ENCODE measurements at places on chromosomes 4 and X.

- no peak for DNase-seq
These were observed 118.3 kb upstream of the FRG1 start for GRCh38 chr4:189822326-189822725.

- no peak for DNase-seq
These were observed 95.0 kb downstream of the TMEM164 start for GRCh38 chrX:110097920-110098319.

DNA sequence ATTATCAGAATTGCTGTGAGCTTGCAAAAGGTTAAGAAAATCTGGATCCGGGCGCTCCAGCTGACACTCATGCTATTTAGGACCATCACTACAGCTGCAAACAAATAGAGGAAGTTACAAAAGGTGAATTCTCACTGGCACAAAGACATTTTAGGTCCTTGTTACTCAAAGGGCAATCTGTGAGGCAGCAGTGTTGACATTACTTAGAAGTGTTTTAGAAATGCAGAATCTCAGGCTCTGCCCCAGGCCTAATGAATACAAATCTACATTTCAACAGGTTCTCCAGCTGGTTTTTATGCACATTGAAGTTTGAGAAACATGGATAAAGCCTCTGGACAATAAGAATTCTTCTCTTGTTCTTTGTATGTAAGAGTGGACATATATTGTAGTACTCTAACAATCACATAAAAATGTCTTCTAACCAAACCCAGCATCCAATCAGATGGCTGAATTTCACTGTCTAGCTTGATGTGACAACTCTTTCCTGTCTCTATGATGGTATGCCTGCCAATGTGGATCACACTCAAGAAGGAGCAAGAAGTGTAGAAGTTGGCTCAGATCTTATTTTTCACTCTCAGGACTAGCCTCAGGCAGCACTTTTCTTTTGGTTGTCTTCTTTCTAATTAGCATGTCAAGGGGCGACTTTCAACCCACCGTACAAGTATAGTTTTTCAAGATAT, 18.8 kb downstream of the SLC7A11 start:
- DNase-seq: no peak

DNA sequence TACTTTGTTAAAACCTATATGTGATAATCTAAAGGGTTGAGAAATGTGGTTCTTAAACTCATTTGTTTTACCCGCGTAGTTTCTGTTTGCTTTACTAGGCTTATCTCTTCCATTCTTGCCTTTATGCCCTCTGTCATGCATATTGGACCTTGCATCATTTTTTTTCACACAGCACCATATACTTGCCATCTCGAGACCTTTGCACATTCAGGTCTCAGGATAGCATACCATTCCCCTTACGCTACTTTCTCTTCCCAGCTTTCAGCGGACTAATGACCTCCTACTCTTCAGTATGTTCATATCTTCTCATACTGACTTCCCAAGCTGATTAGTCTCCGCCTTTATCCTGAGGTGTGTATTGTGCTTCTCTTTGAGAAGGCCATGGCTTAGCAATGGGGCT, 40.5 kb downstream of the USP38 start:
- DNase-seq: no peak

DNA sequence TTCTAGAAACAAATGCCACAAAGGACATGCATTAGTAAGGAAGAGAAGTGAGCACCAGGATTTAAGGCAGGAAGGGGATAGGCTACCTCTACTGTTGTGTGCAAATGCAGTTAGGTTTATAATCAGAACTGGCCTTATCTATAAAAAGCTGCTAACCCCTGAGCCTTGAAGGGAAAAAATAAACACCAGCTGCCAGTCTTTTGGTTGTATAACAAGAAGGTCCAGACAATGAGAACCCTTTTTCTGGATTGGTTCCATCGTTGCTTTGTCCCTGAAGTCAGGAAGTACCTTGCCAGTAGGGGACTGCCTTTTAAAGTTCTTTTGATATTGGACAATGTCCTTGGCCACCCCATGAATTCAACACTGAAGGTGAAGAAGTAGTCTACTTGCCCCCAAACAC, 126.7 kb upstream of the OTUD4 start:
- DNase-seq: no peak

GRCh38 chr4:1516881-1517480, 110.7 kb upstream of the NKX1-1 start:
- no peak for DNase-seq

GRCh38 chr4:137524725-137525369, 7.4 kb downstream of the PCDH18 start:
- DNase-seq: no peak

DNA sequence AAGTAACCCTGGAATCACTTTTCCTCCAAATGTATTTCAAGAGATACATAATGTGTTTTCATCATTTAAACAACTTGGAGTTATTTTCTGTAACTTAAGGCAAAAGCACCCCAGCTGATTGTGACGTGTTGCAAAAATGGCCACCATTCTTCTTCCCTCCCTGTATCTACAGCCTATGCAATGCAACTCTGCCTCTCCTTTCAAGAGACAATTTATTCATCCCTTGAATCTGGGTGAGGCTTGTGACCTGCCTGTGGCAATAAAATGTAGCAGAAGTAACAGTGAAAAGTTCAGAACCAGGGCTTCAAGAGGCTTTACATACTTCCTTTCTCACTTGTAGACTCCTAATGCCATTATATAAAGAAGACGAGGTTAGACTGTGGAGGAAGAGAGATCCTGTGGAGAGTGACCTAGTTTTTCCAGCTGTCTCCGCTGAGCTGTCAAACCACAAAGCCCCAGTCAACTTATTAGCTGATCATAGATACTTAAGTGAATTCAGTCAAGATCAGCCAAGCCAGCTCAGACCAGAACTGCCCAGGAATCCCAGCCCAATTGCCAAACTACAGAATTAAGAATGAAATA, 81.0 kb upstream of the KLF3 start:
- DNase-seq: no peak

- no peak for DNase-seq
These were observed 79.8 kb downstream of the SPANXN3 start for GRCh38 chrX:143437439-143437838.

GRCh38 chr4:166987026-166987425, 247.3 kb downstream of the SPOCK3 start:
- no peak for DNase-seq

GRCh38 chr4:1684506-1685234, 557 bp upstream of the FAM53A start:
- DNase-seq: peak; percentile 84

- DNase-seq: no peak
These were observed 89.9 kb downstream of the CFAP299 start for GRCh38 chr4:80425124-80426100.

- no peak for DNase-seq
These were observed 2.0 kb downstream of the SETD7 start for GRCh38 chr4:139553751-139554641.

DNA sequence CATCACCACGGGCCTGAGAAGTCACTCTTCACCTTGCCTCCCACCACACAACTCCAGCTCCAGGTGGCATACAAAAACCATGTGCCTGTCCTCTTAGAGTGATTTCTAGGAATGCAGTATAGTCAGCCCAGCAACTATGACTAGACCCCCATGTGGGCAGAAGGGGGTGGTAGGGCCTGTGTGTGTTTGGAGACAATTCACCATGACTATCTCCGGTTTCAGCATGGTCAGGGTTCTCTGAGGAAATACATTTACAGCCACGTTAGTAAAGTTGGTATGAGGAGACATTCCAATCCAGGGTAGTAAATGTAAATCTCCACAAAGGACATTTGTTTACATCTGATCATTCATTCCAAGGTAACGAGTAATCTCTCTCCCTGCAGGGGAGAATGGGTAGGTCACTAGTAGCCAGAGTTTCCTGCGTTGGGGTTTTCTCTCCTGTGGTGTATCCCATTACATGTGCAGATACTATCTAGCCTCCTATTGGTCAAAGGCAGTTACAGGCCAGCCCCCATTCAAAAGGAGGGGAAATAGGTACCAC, 4.2 kb upstream of the MTMR1 start:
- DNase-seq: no peak

GRCh38 chrX:32185160-32185559, 1026.2 kb downstream of the DMD start:
- no peak for DNase-seq

DNA sequence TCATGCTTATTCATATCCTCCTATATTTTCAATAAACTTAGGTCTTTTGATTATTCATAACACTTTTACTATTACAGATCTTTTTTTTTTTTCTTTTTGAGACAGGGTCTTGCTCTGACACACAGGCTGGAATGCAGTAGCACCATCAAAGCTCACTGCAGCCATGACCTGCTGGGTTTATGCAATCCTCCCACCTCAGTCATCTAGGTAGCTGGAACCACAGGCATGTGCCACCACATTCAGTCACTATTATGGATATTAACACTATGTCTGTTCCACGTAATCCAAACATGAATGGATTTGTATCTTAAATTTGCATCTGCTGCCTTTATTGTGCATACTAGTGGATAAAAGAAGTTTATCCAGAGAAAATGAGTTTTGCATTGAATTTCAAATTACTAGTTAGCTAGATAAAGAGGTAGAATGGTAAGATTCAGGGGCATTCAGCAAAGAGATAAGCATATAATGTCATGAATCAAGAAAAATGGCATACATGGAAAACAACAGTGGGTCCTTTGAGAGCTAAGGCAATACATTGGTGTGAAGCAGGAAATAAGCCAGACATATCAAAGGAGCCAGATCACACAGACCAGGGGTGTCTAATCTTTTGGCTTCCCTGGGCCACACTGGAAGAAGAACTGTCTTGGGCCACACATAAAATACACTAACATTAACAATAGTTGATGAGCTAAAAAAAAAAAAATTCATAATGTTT, 13.9 kb downstream of the ANAPC10 start:
- no peak for DNase-seq
